NCI-H345 (cell line): ENCODE measurements at places on chromosomes 12 and 14.

GRCh38 chr12:2692080-2692479 lies 102.7 kb upstream of the FKBP4 start:
- DNase-seq, result no peak

DNA sequence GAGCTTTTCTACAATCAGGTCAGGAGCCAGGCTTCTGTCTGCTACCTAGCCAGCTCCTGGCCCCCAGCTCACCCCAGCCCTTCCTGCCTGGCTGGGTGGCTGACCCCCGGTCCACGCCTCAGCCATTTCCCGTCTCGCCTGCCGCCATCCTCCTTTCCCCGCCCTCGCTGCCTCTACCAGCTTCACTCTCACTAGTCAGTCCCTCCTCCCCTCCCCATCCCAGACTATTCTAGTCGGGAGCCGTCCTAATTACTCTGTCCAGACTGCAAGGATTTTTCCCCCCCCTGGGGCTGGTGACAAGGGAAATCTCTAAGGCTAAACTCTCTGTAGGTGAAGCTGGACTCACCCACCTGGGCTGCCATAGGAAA lies 825 bp downstream of the DHH start:
- no peak for DNase-seq

DNA sequence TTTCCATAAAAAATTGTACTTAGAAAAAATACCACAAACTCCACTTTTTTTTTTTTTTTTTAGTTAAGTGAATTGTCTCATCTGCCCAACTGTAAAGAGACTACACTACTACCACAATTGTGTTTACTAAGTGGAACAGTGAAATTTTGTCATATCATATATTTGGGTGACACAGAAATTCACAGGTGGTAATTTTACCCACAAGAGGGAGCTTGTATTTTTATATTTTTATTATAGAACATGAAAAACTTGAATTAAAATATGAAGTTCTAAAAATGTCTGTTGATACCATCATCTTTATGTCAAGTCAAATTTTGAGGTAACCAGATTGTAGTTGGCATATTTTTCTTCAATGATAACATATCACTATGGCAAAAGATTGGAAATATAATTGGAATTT lies 329.4 kb upstream of the SOX5 start:
- DNase-seq, result no peak

GRCh38 chr12:98352218-98352811 lies 163.1 kb upstream of the TMPO start:
- no peak for DNase-seq

DNA sequence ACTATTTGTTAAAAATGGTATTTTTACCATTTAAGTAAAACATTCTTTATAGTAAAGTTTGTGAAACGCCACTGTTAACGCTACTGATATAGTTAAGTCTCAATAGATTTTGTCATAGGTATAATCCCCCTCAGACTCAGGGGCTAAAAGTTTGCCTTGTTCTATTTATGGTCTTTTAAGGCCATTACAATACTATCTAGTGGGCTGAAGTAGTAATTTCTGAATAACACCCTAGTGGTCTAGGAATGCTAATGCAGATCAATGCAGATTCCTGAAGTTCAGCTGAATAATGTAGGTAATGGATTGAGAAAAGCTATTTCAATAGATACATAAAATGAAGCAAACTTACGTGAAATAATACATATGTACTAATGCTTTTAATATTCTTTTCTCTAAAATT lies 989.3 kb upstream of the NOVA1 start:
- DNase-seq, result no peak

DNA sequence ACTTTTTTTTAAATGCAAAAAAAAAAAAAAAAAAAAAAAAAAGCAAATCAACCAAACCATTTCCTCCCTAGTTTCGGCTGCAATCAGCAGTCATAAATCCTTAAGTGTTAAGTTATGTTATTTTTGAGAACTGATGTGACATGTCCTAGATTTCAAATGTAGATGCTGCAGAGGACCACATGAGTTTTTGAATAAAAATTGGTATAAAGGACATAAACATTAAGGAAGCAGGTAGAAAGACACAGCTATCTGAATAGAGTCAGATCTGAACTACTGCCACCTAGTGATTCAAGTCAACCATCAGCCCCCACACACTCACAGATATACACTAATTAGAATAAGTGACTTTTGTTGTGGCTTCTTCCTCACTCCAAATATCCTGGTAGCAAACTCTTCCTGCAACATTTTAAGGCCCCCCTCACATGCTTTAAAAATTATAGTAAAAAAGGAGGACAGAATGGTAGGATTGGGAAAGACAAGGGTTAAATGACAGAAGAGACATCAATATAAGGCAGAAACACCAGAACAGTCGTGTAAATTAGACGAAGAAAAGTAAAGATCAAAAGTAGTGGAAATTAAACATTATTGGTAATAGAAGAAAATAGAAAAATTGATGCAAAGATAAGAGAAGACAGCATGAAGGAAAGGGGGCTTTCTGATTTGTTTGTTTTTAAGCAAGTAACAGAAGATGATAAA lies 394.5 kb upstream of the ATP2B1 start:
- peak; percentile 8 for DNase-seq

- no peak for DNase-seq
These were observed 3.0 kb upstream of the CLEC2B start for GRCh38 chr12:9872162-9872561.

DNA sequence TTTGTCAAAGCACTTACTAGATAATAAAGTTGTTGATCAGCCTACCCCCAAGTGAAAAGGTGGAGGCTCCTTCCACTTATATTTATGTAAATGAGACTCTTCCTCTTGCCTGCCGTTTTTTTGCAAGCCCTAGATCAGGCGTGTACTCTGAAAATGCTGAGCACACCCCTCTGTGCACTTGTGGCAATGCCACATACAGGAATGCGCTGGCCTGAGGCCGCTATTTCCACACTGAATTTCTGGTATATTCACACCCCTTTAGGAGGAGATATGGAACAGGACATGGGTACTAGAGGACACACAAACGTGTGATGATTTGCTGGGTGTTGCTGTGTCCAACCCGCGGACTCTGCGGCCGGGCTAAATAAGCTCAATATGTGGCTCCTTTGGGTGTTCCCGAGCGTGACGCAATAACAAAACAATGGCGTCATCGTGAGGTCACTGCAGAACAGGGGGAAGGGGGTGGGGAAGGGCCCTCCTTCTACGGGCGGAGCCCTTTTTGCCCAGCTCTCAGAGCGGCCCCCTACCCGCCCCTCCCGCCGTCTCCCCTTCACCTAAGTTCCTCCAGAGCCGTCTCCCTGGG lies 554 bp upstream of the TSPAN31 start:
- DNase-seq, result peak; percentile 92

- DNase-seq, result no peak
These were observed 33.7 kb downstream of the FAM186A start for GRCh38 chr12:50362671-50363070.
